ENCODE measurements at places on chromosomes 5 and 9.

DNA sequence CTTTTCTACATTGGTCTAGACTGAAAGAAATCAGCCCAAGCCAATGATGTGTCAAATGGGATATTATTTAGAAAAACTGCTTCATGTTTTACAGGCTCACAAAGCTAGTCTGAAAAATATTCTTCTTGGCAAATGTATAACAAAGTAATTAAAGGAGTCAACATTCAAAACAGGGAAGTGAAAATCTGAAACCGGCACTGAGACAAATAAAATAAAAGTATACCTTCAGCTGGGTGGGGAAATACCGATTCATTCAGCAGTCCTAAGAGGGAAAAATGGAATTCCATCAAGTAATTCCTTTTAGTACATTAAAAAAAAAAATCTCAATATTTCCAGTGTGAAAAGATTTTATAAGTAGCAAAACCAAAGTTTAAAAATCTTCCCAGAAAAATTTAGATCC, 259.6 kb upstream of the SLC24A2 start:
- DNase-seq, result no peak

DNA sequence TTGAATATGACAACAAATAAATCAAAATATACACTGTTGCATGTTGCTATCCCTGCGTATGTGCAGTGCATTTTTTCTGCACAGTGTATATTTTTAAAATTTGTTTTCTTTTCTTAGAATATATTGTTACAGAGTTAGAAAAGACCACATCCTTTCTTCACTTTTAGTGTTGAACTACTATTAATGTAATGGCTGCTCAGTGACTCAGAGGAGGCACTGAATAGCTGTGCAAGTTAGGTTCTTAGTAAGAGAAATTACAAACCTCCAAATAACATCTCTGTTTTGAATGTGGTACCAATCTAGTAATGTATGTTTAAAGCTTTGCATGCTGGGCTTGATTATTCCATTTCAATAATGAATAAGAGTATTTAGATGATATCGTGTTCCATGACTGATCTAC, 208.9 kb upstream of the PRR16 start:
- no peak for DNase-seq

DNA sequence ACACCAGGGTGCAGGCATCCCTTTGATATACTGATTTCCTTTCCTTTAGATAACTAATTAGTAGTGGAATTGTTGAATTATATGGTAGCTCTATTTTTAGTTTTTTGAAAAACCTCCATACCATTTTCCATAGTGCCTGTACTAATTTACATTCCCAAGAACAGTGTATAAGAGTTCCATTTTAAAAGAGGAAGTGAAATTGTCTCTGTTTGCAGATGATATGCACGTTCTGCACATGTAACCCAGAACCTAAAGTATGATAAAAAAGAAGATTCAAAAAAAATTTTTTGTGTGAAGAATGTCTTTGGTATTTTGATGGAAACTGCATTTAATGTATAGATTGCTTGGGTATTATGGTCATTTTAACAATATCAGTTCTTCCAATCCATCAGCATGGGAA, 424.0 kb upstream of the CCNH start:
- no peak for DNase-seq

DNA sequence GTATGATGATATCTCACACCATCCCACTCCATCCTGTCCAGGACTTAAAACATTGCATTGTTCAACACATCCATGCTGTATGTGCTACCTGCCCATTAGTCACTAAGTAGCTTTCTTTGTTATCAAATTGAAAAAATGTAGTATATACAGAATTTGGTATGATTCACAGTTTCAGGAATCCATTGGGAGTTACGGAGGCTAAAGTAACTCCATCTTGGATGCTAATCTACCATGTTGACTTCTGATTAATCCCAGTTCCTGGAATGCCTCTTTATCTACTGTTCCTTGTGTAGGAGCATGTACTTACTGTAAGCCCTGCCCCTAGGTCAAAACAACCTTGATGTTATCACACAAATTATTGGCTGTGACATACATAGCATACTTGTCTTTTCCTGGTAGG, 38.9 kb upstream of the FOXB2 start:
- no peak for DNase-seq

DNA sequence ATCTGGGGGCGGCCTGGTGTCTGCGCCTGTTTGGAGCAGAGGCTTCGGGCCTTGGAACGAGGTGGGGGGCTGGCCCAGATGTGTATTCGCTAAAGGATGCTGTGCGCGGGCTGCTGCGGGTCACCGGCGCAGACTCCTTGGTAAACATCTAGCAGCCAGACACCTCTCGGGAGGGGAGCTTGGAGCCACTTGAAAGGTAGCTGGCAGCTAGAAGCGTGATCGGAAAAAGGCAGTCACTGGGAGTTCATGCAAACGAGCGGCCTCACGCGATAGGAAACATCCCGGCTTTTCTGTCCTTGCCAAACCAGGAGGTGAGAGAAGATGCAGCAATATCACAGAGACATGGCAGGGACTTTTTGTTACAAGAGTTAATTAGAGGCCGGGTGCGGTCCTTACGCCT, 8.1 kb downstream of the LAMC3 start:
- DNase-seq, result no peak

DNA sequence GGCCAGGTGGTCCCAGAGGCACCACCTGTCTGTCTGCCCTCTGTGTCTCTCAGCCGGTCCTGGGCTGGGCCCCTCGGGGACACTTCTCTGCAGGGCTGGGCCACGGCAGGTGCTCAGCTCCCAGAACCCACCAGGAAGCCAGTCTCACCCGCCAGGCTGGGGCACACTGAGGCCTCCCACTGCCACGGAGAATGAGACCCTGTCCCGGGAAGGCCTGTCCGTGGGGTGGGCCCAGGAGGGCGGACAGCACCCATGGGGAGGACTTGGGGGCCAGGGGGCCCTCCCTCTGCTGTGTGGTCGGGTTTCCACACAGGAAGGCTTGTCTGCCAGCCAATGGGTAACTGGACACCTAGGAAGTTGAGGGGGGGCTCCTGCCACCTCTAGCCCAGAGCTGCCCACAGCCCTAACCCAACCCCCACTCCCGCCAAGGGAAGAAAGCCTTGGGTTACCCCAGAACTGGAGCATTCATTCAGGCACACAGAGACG, 4.1 kb upstream of the TUBB4B start:
- no peak for DNase-seq

DNA sequence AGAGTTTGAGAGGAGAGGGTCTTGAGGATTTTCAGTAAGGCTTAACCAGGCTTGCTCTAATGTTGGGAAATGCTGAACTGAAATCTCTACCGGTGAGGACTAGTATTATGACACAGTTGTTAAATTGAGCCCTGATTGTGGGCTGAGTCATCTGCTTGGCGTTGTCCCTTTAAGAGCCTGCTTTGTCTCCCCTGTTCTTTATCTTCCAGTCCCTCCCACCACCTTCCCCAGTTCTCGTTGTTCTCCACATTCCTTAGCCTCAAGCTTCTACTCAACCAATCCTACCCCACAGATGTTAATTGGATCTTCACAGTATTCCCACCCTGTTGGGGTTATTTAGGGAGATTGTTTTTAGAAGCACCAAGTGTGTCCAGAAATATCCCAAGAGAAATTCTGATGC, 57.6 kb downstream of the ANKRD55 start:
- DNase-seq, result no peak

GRCh38 chr9:130626249-130626996, 38.0 kb upstream of the PRDM12 start:
- no peak for DNase-seq

- DNase-seq, result no peak
Measured at GRCh38 chr9:126146254-126147145, 180.1 kb upstream of the MVB12B start.

- DNase-seq, result peak; percentile 37
Measured at GRCh38 chr5:56327809-56328208, 94.7 kb upstream of the ANKRD55 start.

DNA sequence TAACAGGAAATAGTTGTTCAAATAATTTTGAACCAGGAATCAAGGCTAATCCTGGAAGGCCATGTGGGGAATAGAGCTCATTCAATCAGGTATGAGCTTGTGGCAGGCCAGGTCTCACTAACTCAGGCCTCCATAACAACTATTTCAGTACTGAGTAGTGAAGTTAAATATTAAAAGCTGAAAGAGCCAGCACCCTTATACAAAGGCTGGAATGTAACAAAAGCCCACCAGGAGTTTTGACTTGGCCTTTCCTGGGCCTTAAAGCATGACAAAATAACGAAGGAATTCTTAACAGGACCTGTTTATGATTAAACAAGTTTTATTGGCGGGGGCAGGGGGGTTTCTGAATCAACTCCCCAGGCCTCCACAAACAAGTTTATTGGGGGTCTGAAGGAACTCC, 1146.7 kb downstream of the CDH9 start:
- no peak for DNase-seq

- DNase-seq, result no peak
Measured at GRCh38 chr5:167511-167910, 23.8 kb upstream of the LRRC14B start.

GRCh38 chr5:2740051-2740875, 11.2 kb downstream of the IRX2 start:
- no peak for DNase-seq

DNA sequence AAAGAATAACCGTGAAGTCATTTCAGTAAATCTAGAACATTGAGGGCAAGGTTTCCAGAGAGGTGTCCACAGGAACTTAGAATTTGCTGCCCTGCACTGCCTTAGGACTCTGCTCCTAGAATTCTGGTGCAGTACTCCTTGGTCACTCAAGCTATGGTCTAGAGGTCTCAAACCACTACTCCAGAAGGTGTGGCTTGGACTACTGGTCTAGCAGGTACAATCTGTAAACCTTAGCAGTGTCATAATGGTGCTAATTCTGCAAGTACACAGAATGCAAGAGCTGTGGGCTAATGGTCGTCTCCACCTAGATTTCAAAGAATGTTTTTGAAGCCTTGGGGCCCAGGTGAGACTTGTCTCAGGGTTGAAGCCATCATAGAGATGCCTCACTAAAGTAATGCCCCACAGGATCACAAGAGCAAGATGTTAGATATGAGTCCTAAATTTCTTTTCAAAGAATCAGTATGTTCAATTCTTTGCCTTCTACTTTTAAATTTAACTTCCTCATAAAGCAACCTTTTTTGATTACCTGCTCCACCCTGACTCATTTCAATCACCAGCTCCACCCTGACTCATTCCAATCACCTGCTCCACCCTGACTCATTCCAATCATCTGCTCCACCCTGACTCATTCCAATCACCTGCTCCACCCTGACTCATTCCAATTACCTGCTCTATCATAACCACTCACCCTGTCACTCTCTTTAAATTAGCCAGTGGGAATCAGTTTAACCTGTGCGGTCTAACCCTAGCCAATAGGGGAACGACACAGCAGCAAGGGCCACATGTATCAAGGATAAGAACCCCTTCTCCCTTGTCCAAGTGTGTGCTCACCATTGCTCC, 1111.8 kb upstream of the ACO1 start:
- DNase-seq, result no peak

GRCh38 chr9:19926774-19927173, 137.9 kb upstream of the SLC24A2 start:
- no peak for DNase-seq

GRCh38 chr5:44178414-44178813, 210.8 kb downstream of the FGF10 start:
- DNase-seq, result no peak

DNA sequence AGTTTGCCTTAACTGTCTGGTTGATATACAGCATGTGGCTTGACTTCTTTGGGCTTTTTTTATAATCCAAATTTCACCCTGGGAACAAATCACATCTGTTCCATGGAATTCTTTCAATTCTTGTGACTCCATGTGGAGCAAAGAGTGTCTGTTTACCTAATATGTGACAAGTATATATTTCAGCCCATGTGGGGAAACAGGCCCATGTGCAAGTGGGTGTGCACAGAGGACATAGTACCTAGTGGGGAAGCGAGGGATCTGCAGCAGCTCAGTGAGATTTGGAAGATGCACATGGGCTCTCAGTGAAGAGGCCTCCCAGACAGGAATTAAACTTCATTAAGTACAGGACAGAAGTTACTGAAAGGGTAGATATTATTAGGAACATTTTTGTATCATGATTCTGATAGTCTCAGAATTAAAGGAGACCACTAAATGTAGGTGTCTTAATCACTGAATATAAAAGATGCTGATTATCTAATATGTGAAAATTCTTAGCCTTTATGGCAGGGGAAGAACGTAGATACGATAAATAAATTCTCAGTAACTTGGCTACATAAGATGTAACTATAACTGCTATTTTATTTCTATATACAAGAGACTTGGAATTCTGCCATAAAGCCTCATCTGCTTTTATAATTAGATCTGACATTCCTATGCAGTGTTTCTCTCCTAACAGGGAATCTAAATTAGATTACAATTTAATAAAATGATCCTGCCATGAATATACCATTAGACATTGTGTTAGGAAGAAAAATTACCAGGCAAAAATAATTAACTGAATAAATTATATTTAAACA, 181.2 kb downstream of the SLC12A2 start:
- no peak for DNase-seq

- DNase-seq, result peak; percentile 0
Measured at GRCh38 chr5:462051-462481, 19.1 kb downstream of the EXOC3 start.

DNA sequence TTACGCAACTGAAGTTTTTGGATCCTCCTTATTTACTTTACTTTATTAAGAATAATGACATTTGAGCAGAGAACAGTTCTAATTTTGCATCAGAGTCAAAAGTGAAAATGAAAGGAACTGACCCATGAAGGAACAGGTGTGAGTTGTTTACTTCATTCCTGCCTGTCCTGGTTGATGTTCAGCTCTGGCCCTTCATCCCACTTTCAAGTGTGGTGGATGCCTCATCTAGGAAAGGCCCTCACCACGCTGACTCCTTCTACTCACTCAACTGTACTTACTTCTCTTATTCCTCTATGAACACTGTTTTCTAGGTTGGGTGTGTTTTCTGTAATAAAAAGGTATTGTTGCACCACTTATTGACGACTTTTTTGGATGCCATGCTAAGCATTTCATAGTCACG, 61.8 kb upstream of the PLEKHG4B start:
- no peak for DNase-seq

DNA sequence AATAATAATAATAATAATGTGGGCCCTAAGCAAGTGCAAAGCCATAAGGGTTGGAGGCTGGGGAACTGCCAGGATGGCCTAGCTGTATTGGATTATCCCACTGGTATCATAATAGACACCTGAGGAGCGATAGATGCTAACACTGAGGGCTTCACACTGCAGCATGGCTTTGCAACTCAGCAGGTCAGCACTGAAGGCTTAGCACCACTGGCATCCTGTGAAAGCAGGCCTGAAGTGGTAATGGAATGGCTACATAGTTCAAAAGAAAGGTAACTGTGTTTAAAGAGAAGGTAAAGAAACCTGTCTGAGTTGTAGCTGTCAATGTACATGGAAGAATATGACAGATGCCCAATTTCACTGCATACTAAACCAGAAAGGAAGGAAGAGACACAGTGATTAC, 359.0 kb downstream of the OSTF1 start:
- DNase-seq, result no peak

DNA sequence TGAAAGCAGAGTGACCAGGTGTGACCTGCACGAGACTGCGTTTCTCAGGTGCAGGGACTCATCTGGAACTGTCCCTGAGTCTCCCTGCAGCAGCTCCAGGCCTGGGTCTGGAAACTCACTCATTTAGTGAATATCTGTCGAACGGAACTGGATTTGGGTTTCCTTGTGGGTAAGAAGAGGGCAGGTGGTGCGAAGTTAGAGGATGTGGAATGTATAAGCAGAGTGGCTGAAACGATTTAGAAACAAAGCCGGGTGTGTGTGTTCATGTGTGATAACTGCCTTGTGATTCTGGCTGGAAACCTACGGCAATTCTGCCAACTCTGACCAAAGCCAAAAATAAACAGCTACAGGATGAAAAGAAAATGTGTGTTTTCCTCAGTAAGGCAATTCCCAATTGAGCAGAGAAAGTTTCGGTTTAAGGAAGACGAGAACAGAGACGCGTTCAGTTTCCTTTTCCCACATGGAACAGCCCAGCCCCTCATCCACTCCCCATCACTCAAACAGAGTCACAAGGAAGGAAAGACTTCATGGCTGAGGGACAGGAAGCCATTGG, 130.3 kb downstream of the NSG2 start:
- no peak for DNase-seq

Measured in CD4-positive, alpha-beta T cell treated with Interferon alpha-2 for 1 hour (primary cell).